ENCODE measurements at places on chromosomes 7 and 10.

DNA sequence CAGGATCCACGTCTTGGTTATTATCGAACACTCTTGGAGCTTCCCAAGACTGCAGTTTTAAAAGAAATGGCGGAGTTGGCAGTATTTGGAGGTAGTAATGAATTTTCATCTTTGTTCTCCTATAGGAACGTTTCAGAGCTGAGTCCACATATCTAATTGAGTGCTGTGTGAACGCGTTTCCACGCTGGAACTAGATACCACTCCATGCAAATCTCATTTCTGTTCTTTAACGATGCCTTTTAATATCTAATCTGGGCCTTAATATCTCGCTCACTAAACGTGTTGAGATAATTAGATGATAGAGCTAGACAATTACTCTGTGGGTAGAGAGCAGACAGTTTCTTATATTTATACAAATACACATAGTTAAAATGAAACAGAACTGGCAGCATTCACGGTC is 523.6 kb downstream of the DNAJB6 start:
- no peak for DNase-seq

GRCh38 chr7:156100086-156100485 is 287.8 kb upstream of the SHH start:
- no peak for DNase-seq

DNA sequence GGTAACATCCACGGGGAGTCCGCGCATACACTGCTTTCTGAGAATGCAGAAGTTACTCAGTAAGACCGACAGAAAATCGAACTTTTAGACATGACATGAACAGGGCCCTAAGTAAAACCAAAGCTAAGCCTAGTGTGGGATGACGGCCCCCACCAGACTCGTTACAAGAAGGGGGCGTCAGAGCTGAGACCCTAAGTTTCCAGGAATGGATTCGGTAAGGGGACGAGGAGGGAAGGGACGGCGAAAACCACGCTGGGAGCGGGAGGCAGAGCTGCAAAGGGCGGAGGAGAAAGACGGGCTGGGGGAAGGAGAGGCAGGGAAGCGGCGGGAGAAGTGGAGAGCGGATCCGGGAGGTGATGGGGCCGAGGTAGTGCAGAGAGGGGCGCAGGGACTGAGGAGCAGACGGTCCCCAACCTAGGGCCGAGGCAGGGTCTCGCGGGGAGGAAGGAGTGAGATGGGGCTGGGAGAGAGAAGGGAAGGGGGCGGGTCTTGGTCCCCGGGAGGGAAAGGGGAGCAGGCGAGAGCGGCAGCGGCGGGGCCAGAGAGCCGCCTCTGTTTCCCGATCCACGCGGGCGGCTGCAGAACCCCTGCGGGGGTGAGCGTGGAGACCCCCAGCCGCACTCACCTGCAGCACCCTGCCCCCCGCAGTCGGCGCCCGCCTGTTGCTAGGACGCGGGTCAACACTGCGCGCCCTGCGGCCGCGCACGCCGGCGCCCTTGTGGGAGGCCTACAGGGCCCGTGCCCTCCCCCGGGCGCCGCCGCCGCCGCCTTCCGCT is 513 bp downstream of the ODAD2 start:
- no peak for DNase-seq

GRCh38 chr10:3025026-3025683 is 42.2 kb upstream of the PFKP start:
- DNase-seq = no peak

DNA sequence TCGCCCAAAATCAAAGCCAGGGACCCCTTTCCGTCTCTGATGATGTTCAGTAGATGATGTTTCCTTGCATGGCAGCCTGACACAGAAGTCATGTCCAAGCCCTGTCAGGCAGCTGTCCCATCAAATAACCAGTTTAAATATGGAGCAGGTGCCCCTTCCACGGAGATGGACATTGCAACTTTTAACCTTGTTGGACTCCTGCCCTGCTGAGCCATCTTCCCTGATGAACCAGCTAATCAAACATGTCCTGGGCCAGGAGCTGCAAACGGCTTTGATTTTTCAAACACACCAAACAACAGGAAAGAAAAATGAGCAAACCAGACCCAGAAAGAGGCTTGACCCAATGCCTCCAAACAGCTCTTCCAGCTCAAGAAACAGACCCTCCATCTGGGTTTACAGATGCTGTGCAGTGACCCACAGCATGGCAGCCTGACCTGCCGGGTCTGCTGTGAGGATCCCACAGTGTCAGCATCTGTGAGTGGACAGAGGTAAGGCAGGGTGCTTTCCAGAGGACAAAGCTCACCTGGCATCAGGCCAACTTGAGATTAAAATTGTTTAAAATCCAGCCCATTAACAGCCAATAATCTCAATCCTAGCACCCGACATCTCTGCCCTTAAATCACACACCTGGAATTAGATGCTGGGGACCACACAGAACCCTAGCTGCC is 372.6 kb downstream of the GRID1 start:
- DNase-seq = no peak

GRCh38 chr10:92239151-92239599 is 51.7 kb downstream of the CPEB3 start:
- no peak for DNase-seq

DNA sequence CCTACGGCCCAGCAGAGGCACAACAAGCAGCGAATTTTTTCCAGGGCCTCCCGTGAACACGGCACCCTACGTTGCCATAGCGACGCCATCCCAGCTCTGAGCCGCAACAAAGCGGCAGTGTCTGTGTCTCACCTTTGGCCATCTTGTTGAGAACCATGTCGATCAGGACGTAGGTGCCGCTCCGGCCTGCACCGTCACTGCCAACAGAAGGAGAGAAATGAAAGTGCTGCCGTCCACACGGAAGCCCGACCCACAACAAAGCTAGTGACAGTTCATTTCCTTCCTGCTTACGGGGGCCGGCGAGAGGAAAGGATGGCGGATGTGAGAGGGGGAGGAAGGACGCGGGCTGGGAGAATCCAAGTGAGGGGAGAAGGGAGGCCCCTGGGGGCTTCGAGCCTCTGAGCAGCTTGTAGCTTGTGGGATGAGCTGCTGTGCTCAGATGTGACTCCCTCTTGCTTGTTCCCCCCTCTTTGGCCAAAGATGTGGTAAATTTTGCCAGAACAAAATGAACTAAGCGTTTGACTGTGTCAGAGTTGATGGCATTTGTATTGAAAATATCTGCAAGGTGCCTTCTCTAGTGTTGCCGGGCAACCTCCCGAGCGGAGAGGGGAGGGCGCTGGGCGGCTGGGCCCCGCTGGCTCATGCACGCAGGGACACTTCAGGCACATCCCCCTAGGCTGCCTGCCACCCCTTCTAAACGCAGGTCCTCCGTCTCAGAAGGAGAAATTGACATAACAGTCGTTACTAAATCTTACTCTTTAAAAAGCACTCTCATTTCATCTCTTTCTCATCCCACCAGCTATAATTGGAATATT is 232.2 kb downstream of the DNAJB6 start:
- DNase-seq = peak; percentile 95

DNA sequence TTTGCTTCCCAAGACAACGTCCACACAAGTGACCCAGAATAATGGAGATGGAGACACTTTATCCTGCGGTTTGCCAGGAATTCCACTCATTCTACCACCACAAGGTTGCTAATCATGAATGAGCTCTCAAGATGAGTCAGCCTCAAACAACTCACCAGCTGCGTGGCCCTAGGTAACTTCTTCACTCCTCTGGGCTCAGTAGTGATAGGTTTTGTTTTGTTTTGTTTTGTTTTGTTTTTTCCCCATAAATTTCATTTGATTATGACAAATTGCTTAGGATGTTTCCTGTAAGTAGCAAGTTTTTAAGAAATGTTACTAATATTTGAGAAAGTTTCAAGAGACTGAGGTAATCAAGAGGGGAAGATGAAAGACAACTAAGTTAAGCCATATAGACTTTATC is 286.8 kb downstream of the PARD3 start:
- DNase-seq = peak; percentile 74

GRCh38 chr7:99504281-99504602 is 220 bp upstream of the ZKSCAN5 start:
- DNase-seq = no peak

DNA sequence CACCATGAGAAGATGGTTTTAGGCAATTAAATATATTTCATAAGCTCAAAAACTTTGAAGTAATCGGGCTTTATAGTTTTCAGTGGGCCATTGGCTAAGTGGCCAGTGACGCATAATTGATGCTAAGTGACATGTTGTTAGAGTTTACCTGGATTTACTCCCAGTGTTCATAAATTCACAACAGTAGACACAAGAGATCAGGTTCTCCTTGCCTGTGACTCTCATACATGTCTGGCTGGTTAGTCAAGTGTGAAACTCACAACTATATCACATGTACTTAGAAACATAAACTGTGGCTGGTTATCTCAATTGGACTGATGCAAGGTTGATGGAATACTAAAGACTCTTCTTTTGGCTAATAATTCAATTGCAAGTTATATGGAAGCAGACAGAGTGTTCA is 26.2 kb downstream of the ASB15 start:
- no peak for DNase-seq

GRCh38 chr10:71250842-71251241 is 38.5 kb downstream of the UNC5B start:
- DNase-seq = no peak

GRCh38 chr7:68185631-68186456 is 1189.2 kb downstream of the TYW1 start:
- no peak for DNase-seq

DNA sequence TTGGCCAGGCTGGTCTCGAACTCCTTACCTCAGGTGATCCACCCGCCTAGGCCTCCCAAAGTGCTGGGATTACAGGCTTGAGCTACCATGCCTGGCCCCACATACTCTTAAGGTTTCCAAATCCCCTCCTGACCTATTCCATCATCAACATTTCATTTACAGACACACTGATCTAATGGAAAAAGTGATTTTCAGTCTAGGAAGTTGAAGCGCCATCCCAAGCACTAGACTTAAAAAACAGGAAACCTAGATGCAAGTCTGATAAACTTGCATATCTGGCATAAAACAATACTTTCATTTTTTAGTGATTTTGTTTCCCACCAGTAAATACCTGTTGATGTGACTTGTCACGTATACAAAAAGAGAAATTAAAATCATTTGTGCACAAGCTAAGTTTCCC is 44.0 kb downstream of the DNMBP start:
- DNase-seq = no peak

- DNase-seq = no peak
Measured at GRCh38 chr7:939843-940242, 14.6 kb downstream of the ADAP1 start.

- no peak for DNase-seq
Measured at GRCh38 chr7:116215551-116215950, 5.2 kb downstream of the TES start.

- DNase-seq = no peak
Measured at GRCh38 chr7:101201695-101202602, 1.1 kb upstream of the MOGAT3 start.

DNA sequence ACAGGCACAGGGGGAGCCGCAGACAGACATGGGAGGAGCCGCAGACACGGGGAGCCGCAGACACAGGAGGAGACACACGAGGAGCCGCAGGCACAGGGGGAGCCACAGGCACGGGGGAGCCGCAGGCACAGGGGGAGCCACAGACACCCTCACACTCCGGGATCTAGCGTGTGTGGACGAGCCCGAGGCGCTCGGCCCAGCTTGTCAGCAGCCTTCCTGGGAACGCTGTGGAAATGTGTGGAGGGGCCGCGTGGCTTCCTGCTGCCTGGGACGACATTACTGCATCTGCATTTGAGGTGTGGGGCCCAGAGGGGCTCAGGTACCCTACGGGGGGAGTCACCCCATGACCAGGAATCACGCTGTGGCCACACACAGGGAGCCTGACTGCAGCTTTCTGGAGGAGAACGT is 313.2 kb downstream of the PTPRN2 start:
- DNase-seq = no peak

- DNase-seq = no peak
Measured at GRCh38 chr10:125624800-125625199, 58.2 kb downstream of the TEX36 start.

- DNase-seq = no peak
Measured at GRCh38 chr10:108014145-108014901, 849.8 kb upstream of the SORCS1 start.

DNA sequence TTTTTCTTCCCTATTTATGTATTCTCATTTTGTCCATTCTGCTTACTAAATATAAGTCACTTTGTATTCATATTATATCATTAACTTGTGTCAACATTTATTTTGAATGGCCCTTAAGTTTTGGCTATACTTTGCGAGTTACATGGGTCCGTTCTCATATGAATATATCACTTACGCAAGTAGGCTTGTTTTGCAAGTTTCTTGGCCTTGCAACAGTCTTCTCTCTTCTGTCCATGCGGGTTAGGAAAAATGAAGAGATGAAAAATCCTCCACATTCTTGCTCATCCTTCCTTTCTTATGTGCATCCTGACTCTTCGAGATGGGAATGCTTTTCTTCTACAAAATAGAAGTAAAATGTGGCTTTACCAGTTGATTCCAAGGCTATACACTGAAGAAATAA is 82.8 kb downstream of the GPR158 start:
- no peak for DNase-seq

- no peak for DNase-seq
Measured at GRCh38 chr10:119705434-119705831, 20.4 kb upstream of the INPP5F start.

DNA sequence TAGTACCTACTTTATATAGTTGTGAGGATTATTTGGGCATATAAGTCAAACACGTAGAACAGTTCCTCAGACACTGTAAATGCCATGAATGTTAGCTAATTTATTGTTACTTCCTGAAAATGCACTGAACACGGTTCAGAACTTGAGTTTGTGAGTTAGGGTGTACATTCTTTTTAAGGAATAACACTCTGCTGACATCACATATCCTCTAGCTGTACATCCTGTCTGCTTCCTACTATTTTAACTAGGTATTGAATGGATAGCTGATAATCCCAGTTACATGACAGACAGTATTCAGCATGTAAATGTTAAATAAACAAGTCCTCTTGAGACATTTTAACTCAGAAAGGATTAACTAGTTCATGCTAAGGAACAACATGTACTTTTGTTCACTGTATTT is 16.0 kb downstream of the SAMD8 start:
- DNase-seq = no peak

DNA sequence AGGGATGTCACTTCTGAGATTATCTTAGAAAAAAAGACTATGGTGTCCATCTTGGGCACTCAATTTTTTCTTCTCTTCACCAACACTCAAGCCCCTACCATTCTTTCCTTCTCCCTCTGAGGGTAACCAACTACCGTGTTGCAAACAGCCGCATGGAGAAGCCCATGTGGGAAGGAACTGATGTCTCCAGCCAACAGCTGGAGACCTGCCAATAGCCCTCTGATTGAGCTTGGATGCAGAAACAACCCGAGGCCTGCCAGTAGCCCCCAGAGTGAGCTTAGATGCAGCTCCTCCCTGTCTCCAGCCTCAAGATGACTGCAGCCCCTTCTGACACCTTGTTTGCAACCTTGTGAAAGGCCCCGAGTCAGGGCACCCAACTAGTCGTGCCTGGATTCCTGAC is 36.4 kb upstream of the CHCHD3 start:
- no peak for DNase-seq

DNA sequence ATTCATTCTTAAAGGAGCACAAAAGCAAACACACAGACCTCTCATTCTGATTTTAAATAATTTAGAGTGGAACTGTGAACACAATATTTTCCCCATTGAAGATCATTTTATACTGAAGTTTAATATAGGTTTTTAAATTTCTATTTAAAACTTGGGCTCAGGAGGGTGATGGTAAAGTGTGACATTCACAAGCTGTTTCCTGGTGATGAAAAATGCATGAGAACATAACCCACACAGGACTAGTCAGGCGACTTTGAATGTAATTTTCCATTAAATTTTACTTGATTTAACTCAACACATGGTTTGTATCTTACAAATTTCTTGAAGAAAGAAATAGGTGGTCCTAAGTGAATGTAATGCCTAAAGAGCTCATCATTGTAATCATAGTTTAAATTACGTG is 143.6 kb downstream of the CDK14 start:
- DNase-seq = no peak

Data from SW480 (cell line).